B cell (primary cell): ENCODE measurements at places on chromosomes 12 and 14.

DNA sequence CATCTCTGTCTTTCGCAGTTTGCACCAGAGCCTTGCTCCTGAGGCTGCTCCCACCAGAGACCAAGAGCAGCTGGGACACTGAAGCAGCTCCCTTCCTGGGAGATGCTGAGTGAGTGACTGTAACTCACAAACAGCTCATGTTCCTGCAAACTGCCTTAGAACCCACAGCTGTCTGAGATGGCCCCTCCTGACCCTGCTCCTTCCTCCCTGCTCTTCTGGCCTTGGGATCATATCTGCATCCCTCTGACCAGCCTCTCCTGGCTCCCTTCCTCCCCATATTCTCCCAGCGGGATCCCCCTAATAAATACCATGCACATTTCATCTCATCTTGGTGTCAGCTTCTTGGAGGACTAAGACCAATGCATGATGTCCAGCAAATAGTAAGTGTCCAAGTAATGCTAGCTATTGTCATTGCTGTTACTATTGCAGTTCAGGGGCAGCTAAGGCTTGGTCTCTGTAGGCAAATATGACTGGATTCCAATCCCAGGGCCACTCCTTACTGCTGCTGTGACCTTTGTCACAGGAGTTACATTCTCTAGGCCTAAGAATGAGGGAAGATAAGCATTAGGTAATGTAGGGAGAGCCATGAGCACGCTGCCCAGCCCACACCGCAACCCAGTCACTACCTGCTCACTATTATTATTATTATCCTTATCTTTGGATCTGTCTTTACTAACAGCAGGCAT, 47.9 kb downstream of the SYNE3 start:
- DNase-seq = no peak

GRCh38 chr14:87407344-87407743, 585.6 kb downstream of the GALC start:
- no peak for DNase-seq

DNA sequence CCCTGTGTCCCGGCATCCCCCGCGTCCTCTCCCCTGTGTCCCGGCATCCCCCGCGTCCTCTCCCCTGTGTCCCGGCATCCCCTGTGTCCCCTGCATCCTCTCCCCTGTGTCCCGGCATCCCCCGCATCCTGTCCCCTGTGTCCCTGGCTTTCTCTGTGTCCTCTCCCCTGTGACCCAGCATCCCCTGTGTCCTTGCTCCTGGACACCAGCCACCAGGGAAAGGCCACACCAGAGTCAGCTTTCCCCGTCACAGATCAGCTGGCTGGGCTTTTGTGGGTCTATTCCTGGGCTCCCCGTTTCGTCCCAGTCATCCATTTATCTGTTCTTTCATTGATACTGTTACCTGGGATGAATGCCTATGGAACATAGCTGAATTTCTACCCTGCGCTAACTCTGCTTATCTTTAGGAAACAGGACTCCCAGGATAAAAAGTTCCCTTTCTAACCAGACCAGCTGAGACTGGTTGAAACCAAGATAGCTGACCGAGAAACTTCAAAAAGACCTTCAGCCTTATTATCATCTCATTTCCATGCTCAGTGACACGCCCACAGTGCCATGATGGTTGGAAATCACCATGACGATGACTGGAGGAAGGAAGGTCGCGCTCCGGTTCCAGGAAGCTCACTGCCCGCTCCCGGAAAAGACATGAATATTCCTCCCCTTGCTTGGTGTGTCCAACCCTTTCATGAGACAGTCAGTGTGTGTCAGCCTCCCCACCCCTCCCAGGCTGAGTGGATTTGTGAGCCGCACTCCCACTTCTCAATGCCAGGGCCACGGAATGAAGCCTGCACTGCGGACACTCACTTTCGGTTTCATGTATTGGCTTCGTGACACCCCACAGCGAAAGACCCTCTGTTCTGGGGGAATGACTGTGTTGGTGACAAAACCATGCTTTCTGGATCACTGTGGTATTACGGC, 276.4 kb upstream of the SFSWAP start:
- DNase-seq = no peak

- no peak for DNase-seq
These were observed 60.5 kb downstream of the APPL2 start for GRCh38 chr12:105175397-105175990.

DNA sequence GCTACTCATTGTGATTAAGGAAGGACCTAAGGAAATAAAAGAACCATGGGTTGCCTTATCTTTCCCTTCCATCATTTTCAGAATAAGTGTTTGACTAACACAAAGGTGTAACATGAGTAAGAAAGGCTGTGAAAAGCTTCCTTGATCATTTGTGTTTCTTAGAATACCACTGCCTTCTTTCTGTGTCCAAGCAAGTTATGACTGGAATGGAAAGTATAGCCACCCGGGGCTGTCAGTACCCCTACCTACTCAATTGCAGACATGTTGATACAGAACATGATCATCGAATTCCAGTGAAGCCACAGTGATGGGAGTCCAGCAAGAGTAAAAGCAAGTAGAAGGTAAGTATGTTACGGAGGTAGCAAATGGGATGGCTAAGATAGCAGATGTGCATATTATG, 209.8 kb downstream of the PELI2 start:
- DNase-seq = no peak
